ENCODE measurements at places on chromosomes 13 and 19.

DNA sequence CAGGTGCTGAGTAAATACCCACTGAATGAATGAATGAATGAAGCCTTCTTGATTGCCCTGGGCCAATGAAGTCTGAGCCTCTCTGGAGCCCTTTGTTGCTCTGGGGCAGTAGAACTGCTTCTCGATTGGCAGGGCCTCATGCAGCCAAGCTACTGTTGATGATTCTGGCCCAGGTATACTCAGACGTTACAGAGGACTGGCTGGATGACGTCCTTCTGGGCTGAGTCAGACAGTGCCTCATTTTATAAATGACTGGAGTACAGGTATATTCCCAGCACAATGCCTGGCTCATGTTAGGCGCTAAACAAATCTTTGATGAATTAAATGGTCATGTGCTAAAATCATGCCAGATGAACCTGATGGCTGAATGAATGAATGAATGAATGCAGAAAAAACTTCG, 243.8 kb upstream of the MAB21L1 start:
- DNase-seq, result no peak

- DNase-seq, result no peak
Measured at GRCh38 chr19:16446108-16446723, 25.6 kb downstream of the EPS15L1 start.

DNA sequence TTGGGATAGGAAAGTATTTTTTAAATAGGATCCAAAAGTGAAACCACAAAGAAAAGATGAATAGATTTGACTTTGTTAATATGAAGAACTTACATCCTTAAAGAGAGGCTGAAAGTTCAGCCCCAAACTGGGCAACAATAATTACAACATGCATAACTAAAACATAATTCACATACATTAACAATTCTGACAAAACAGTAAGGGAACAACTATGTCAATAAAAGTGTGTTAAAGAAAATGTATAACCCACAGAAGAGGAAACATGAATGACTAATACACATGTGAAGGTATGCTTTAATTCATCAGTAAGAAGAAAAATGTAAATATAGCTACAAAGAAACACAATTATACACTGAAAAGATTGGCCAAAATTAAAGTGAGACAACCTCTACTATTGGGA, 1597.6 kb upstream of the MIR17HG start:
- no peak for DNase-seq

GRCh38 chr19:44687888-44688287, 11.1 kb upstream of the CEACAM16 start:
- DNase-seq, result no peak

GRCh38 chr13:54536112-54536511, 1507.5 kb downstream of the OLFM4 start:
- no peak for DNase-seq

DNA sequence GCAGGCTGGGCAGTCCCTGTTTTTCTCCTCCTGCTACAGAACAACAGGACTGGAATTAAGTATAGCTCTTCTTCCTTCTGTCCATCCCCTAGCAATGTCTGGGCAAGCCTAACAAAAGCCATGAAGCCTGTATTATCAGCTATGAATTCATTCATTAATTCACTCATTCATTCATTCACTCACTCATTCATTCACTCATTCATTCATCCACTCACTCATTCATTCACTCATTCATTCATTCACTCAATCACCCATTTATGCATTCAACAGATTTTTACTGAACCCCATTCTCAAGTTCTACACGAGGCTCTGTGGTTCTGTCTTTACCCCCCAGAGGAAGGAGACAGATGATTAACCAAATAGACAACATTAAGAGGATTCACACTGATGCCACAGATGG, 69.9 kb downstream of the CACNA1A start:
- no peak for DNase-seq
